ENCODE measurements at places on chromosomes 11 and 22. TPM values are rescaled to one million over a fixed set of nuclear protein-coding genes. Genes with fewer than 3 reads are reported as not detected.

SLC5A1 gene
- 0.55 TPM for total RNA-seq

GRCh38 chr11:106988151-106989077, 29.9 kb downstream of the GUCY1A2 start:
- H3K36me3 ChIP-seq = no peaks in the 10 kb centered on the region
- no peak overlapping the region for H3K27ac ChIP-seq
- H3K4me1 ChIP-seq = no peaks in the 10 kb centered on the region
- H3K27me3 ChIP-seq = no peaks in the 10 kb centered on the region
- DNase-seq = no peak

DNA sequence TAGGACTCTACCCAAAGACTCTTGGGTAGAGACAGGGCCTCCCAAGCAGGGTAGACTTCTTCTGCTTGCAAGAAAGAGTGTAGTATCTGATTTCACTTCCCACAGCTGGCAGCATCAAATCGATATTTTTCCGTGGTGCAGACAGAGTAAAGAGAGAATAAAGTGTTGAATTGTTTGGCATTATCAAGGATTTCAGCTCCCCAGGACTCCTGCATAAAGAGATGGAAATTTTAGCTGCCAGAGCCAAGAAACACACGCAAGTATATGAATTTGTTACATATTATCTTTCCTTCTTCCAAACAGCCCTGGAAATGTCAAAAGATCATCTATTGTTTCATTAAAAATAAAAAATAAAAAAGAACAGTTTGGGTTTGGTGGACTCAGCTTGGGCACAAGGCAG, 136.8 kb downstream of the PKNOX2 start:
- H3K36me3 ChIP-seq = no peaks in the 10 kb centered on the region
- H3K4me1 ChIP-seq = no peaks in the 10 kb centered on the region
- H3K4me3 ChIP-seq = no peak overlapping the region
- H3K27me3 ChIP-seq = no peaks in the 10 kb centered on the region

GRCh38 chr11:66639066-66639813, 737 bp downstream of the RBM4 start:
- no peaks in the 10 kb centered on the region for H3K27me3 ChIP-seq
- DNase-seq = no peak
- peaks cover 32% of the 10 kb centered on the region for H3K36me3 ChIP-seq

DNA sequence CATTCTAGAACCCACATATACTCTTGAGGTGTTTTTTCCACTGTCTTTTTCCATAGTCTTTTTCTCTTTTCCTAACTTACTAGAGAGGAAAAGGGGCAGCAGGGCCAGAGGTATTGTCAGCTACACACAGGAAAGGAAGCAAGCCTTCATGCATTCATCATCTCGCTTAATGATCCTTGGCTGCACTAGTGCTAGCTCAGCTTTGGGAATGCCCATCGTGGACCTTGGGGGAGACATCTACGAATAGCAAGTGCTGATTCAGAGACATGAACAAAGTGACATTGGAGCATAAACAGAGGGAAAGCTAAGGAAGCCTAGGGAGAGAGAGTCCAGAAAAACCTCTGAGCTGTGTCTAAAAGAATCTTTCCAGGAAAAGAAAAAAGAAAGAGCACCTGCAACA, 466.3 kb upstream of the ARHGAP42 start:
- DNase-seq = no peak
- H3K27ac ChIP-seq = no peak overlapping the region
- no peaks in the 10 kb centered on the region for H3K4me1 ChIP-seq
- no peak overlapping the region for H3K4me3 ChIP-seq
- H3K27me3 ChIP-seq = no peaks in the 10 kb centered on the region

ZNF215 gene
- total RNA-seq = 0.42 TPM

All from right lobe of liver (tissue), 6 donors.